ENCODE measurements at places on chromosomes 16 and 17. TPM values are rescaled to one million over a fixed set of nuclear protein-coding genes. Genes with fewer than 3 reads are reported as not detected.

DNA sequence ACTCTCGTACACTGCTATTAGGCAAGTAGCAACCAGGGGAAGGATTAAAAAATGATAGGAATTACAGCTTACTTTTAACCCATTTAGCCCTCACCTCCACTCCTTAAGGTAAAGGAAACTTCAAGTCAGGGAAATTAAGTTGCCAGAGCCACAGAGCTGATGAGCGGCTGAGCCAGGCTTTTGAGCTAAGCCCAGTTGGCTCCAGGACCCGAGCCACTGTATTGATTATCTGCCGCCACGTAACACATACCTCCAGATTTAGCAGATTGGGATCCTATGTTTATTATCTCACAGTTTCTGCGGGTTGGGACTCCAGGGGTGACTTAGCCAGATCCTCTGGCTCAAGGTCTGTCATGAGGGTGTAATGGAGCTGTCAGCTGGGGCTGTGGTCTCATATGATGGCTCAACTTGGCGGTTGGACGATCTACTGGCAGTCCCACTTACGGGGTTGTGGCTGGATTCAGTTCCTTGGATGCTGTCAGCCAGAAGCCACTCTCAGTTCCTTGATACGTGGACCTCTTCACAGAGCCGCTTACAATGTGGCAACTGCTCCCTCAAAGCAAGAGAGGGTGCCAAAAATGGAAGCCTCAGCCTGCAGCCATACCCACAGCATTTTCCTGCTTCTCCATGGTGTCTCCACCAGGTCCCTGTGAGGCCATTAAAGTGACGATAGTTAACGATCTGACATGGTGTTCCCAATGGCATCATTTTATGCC, 57.3 kb downstream of the TMEM186 start:
- H3K4me3 ChIP-seq: no peak overlapping the region
- no peak overlapping the region for H3K27ac ChIP-seq
- H3K27me3 ChIP-seq: no peaks in the 10 kb centered on the region
- no peak for DNase-seq

DNA sequence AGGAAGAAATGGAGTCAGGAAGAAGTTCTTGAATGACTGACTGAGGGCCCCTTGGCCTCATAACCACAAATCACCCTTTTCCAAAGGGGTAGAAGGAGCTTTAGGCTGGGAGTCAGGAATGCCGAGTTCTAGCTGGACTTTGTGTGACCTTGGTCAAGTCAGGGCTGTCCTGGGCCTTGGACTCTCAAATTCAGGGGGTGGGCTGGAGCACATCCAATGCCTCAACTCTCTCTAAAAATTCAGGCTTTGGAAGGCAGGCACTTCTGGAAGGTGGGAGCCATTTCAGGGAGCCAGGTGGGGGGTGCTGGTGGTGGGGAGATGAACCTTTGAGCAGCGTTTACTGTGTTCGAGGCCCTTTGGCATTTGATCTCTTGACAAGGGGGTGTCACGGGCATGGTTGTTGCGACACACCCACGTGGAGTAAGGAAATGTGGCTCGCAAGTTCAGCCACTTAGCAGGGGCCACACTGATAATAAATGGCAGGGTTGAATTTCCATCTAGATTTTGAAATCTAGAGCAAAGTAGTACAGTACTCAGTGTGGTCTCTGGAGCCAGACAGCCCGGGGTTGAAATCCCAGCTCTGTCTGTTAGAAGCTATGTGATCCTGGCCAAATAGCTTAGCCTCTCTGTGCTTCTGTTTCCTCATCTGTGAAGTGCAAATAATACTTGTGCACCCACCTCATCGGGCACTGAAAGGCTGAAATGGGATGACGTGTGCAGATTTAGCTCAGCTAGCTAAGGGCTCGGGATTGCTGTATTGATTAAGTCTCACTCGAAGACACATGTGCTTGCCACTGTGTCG, 47.1 kb upstream of the CIBAR2 start:
- H3K4me1 ChIP-seq: peaks cover 14% of the 10 kb centered on the region
- H3K27me3 ChIP-seq: no peaks in the 10 kb centered on the region
- H3K36me3 ChIP-seq: no peaks in the 10 kb centered on the region
- no peak overlapping the region for H3K4me3 ChIP-seq
- no peak for DNase-seq

The ASPA gene
- 14.7 TPM for total RNA-seq

The TIMM22 gene
- total RNA-seq: 14.4 TPM

The MIF4GD gene
- total RNA-seq: 45.0 TPM

- H3K4me3 ChIP-seq: no peak overlapping the region
- H3K27ac ChIP-seq: no peak overlapping the region
- H3K4me1 ChIP-seq: no peaks in the 10 kb centered on the region
- H3K27me3 ChIP-seq: no peaks in the 10 kb centered on the region
- no peak for DNase-seq
These were observed 25.8 kb upstream of the HS3ST2 start for GRCh38 chr16:22788193-22788530.

The CCL14 gene
- 14.4 TPM for total RNA-seq

DNA sequence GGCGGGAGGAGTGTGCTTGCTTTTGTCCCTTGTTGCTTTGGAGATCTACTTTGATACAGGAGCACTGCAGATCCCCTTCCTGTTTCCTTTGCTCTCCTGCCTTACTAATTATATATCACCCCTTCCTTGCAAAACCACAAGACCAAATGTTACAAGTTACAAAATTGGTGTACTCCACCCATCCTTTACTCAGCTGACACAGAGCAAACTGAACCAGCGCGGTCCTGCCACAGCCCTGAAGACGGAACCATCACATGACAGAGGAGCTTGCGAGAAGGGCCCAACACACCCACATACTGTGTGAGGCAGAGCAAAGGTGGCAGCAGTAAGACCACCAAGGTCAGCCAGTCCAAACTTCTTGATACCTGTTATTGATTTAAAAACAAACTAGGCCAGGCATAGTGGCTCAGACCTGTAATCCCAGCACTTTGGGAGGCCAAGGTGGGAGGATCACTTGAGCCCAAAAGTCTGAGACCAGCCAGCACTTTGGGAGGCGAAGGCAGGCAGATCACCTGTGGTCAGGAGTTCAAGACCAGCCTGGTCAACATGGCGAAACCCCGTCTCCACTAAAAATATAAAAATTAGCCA, 33.2 kb downstream of the CYTH1 start:
- no peaks in the 10 kb centered on the region for H3K36me3 ChIP-seq
- H3K4me1 ChIP-seq: peaks cover 64% of the 10 kb centered on the region
- H3K27ac ChIP-seq: peak overlapping the region; percentile 85
- DNase-seq: peak; percentile 52

GRCh38 chr16:89505204-89506112, 2.7 kb upstream of the SPG7 start:
- H3K27ac ChIP-seq: peak overlapping the region; percentile 92
- H3K4me3 ChIP-seq: peak overlapping the region; percentile 19
- H3K27me3 ChIP-seq: no peaks in the 10 kb centered on the region
- H3K4me1 ChIP-seq: peaks cover 29% of the 10 kb centered on the region

DNA sequence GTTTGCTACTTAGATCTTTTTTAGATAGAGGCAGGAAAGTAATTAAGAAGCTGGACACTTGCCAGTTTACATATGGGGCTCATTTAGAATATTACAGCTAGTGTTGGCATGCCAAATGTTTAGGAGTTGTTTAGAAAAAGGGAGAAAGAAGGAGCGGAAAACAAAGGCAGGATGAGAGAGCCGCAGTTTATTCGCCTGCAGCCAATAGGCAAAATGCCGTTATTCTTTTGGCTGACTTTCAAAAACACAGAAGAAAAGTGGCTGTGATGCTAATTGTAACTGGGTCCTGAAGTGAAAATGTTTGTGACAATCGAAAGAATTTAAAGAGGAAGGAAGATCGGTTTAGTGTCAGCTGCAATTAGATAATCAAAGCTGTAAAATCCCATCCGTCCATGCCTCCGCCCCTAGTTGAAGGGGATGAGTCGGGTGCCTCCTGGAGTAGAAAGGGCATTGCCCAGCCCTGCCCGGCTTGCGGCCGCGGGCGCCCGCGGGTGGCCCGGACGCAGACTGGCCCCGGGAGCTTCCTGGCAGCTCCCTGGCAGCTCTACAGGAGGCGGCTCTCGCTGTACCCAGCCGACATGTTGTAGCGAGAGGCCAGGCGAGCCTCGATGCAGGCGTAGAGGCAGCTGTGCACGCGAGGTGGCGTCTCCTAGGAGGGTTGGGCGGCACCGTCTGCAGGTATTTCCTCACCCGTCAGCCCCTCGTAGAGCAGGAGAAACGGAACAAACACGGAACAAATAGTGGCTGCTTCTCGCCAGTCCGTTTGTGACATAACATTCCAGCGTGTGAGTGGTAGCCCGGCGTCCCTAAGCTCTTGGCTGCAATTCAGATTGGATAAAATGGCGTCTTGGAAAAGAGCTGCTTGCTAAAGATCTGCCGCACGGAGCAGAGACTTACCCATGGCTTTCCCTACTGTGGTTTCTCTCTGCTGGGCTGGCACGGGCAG, 82.2 kb downstream of the TNRC6C start:
- no peaks in the 10 kb centered on the region for H3K27me3 ChIP-seq
- H3K36me3 ChIP-seq: no peaks in the 10 kb centered on the region
- peak overlapping the region; percentile 57 for H3K4me3 ChIP-seq
- no peak for DNase-seq
- H3K4me1 ChIP-seq: peaks cover 39% of the 10 kb centered on the region

The CRYBA1 gene
- total RNA-seq: not detected

The CD300LB gene
- total RNA-seq: not detected

Data from tibial nerve (tissue), 4 donors.